ENCODE measurements at places on chromosomes 16 and 17.

DNA sequence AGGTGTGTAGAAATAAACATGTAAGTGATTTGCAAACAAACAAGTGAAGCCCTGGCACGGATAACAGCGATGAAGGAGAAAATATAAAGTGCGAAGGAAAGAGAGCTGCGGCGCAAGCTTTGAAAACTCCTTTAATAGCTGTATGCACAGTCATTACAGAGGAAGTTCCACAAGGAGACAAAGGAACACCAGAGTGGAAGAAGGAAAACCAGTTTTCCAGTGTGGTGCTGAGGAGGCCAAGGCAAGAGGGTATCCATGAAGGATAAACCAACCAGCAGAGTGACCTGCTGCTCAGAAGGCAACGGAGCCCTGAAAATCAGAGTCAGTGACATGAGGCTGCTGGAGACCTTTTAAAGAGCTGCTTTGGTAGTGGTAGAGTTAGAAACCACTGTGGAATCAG is 24.4 kb downstream of the METTL16 start:
- DNase-seq, result no peak

DNA sequence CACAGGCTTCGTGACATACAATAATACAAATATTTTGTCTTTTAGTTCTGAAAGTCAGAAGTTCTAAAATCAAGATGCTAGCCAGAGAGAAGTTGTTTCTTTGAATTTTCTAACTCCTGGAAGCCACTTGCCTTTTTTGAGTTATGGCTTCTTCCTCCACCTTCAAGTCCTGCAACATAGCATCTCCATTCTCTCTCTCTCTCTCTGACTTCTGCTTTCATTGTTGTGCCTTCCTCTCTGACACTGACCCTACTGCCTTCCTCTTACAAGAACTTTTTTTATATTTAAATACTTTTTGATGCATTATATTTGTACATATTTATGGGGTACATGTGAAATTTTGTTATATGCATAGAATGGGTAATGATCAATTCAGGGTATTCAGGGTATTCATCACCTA is 205.9 kb downstream of the MAP2K6 start:
- no peak for DNase-seq

- no peak for DNase-seq
Measured at GRCh38 chr17:33105911-33106310, 114.3 kb downstream of the SPACA3 start.

- DNase-seq, result no peak
Measured at GRCh38 chr17:62017912-62018311, 47.2 kb downstream of the MED13 start.

GRCh38 chr17:80827646-80828643 is 163.7 kb upstream of the CHMP6 start:
- DNase-seq, result no peak

- DNase-seq, result no peak
Measured at GRCh38 chr16:11157143-11157542, 98.9 kb downstream of the SOCS1 start.

GRCh38 chr16:74472010-74472409 is 50.7 kb upstream of the CLEC18B start:
- no peak for DNase-seq

DNA sequence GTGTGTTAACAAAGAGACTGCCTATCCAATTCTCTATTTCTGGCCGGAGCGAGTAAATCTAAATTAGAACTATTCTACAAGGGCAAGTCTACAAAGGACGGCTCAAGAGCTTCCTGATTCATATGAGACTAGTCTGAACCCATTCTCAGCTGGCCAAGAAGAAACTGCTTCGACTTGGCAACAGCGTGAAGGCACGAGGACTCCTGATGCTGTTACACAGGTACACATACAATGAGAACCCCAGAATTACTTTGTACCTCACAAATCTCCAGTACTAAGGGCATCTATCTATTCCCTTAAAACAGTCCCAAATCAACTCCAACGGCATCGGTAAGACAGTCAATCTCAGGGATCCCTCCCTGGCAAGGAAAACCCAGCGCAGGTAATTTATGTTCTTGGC is 1.5 kb downstream of the CRK start:
- no peak for DNase-seq

- DNase-seq, result no peak
Measured at GRCh38 chr16:11205754-11206581, 50.0 kb downstream of the SOCS1 start.

- DNase-seq, result no peak
Measured at GRCh38 chr16:67040166-67040565, 11.2 kb downstream of the CBFB start.

DNA sequence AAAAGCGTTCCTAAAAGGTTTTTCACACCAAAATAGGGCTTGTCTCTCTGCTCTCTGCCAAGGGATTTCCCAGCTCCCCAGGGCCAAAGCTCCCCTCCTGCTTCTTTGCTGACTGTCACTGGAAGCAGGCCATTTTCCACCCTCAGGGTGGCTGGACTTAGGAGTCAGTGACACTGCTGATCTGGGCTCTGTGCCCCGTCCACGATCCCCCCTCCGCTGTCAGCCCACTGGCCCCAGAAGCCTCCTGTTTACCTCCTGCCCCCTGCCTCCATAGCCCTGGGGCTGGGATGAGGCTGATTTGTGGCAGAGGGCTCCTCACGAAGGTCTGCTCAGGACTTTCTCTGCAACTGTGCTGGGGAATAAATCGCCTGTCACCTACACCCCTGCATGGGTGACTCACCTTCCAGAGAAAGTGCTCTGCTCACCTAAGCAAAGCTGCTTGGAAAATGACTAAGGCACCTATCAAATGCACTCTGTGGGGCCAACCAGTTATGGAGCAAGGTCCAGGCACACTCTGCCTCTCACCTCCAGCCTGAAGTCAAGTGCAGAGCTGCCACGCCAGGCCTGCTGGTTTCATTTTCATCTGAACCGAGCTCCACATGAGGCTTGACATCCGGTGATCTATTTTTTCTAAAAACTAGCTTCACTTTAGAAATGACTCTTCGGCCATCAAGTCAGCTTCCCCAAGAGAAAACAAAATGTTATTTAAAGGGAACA is 4.9 kb downstream of the MAP3K14 start:
- DNase-seq, result peak; percentile 79

DNA sequence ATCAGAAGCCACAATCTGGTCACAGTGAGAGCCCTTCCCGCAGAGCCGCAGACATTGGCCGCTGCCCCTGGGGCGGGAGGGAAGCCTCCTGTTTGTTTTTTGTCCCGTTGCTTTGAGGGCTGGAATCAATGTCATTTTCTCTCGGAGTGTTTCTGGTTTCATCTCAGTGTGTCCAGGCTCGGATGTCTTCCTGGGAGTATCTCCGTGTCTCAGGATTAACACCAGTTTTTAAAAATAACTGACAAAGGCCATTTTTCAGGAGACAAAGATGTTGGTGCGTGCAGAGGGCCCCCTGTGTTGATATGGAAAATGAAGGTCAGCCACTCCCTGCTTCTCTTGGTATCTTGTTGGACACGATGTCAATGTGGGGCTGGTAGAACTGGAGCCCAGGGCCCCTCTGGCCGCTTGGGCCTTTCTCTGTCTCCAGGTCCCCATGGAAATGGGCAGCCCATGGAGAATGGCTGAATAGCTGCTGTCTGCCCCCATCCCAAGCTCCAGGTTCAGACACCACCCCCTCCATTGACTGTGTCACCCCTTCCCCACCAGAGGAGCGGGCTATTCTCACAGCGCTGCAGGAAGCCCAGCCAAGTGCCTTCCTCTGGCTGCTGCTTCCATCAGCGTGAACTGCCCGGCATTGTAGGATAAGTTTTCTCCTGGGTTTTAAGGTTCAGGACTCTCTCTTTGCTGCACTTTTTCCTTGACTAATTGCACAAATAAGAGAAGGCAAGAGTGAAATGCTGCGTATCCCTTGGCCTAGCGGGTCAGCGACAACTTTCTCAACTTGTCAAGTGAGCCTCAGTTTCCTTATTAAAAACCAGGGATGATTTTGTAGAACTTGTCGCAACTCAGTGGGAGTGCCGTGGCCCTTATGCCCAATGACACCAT is 72.2 kb upstream of the METTL9 start:
- no peak for DNase-seq

- no peak for DNase-seq
Measured at GRCh38 chr17:21548236-21548635, 144.1 kb upstream of the KCNJ18 start.

GRCh38 chr17:49703557-49704277 is 4.0 kb downstream of the SLC35B1 start:
- DNase-seq, result no peak

DNA sequence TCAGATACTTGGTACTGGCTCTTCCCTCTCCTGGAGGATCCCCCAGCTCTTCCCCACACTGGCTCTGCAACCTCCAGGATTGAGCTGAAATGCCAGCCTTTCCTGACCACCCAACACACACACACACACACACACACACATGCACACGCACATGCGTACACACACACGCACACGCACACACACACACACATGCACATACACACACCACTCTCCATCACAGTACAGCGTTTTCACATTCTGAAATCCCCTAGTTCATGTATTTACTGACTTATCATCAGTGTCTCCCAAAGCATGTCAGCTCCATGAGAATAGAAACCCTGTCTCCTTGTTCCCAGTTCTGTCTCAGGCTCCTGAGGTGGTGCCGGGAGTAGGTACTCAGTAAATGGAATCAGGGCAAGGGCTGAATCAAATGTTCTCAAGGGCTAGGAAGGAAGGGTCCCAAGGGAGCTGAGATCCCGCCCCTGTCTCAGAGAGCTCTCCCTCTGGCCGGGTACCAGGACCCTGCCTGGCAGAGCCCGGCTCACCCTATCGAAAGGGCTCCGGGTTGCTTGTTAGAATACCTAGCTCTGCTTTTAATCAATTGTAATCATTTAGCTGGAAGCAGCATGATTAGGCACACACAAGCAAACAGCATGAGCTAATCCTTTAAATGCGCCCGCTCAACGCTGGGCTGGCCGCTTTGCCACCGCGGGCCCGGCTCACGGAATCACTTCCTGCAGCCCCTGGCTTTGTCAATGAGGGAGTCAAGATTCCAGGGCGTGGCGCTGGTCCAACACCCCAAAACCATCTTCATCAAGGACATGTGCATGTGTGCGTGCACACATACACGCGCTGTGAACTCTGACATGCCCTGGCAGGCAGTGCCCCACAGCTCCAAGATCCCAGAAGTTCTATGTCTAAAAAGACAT is 140.7 kb downstream of the C16orf78 start:
- DNase-seq, result no peak

DNA sequence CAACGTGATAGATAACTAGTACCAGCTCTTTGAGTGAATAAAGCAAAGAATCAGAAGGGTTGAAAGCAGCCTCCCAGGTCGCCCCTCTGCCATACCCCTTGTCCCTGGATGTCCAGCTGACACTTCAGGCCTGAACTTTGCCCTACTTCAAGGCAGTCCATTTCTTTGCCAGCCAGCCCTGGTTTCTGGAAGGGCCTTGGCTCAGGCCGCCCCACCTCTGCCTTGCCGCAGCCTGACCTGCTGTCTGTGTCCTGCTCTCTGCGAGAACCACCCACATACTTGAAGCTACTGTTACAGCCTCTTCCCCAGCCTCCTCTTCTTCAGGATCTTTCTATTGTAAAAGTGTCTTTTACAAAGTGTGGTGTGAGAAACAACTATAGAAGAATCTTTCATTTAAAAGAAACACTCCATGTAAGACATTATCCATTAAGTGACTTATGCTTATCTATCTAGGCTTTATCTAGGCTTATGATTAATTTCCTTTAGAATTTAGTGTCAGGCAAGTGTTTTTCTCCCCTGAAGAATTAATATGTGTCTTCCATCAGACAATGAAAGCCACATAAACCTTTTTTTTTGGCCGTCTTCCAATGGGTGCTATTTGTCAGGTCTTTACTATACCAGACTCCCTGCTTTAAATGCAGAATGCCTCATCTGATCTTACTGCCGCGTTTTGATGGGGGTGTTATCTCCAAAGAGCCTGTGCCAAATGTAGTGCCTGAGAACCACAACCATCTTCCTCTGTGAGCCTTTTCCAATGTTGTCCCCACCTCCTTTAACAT is 133.9 kb downstream of the SOCS1 start:
- DNase-seq, result no peak

GRCh38 chr16:75224306-75225082 is 5.7 kb downstream of the CTRB1 start:
- DNase-seq, result no peak

DNA sequence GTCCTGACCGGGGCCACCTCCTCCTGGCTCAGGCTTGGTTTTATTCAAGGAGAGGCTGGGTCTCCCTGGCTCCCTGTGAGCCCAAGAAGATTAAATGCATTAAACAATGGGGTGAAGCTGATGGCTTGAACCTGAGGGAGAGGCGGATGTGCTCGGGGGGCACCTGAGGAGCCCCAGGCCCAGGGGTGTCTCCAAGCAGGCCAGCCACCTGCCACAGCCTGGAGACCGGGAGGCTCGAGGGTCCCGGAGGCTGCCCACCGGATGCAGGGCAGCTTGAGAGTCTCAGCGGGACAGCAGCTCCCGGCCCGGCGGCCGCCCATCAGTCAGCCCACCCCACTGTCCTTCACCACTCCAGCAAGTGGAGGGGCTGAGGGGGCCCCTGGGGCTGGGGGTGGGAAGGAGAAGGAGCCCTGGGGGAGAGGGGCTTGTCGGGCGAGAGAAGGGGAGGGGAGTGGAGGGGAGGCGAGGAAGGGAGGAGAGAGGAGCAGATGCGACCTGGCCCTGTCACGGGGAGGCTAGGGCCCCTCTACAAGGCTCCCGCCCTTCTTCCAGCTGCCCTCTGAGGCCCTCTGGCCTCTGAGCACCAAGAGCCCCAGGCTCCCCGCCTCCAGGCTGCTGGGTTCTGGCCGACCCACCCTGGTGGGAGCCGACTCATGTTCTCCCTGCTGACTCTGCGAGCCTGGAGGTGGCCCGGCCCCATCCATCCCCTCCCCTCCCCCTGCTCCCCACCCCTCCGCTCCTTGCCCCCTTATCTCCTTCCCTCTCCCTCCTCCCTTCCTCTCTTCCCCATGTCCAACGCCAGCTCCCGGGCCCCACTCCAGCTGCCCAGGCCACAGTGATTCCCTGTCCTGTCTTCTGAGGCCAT is 13.2 kb downstream of the CD7 start:
- no peak for DNase-seq

GRCh38 chr17:79789943-79790804 is 6.7 kb downstream of the CBX8 start:
- DNase-seq, result no peak

Data from stimulated activated CD4-positive, alpha-beta T cell treated with anti-CD3 and anti-CD28 coated beads, TNF-alpha, amount 100 ng/mL, for 48 hours (primary cell).